NCI-H1092 (cell line): ENCODE measurements at places on chromosomes 16 and 17.

DNA sequence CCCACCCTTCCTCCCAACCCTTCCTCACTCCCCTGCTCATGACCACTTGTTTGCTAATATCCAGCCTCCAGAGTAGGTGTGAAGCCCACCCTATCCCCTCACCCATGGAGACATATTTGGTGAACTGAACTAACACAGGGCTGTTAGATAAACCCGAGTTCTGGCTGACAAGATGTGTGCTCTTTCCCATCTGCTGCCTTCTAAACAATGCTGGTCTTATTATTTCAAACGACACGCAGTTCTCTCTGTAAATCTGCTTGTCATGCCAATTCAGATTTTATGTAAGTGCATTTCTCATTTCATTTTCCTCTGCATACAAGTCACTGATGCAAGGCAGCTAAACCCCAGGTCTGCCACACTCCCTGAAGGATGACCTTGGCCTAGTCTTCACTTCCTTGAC is 343.0 kb upstream of the CDH5 start:
- no peak for DNase-seq

DNA sequence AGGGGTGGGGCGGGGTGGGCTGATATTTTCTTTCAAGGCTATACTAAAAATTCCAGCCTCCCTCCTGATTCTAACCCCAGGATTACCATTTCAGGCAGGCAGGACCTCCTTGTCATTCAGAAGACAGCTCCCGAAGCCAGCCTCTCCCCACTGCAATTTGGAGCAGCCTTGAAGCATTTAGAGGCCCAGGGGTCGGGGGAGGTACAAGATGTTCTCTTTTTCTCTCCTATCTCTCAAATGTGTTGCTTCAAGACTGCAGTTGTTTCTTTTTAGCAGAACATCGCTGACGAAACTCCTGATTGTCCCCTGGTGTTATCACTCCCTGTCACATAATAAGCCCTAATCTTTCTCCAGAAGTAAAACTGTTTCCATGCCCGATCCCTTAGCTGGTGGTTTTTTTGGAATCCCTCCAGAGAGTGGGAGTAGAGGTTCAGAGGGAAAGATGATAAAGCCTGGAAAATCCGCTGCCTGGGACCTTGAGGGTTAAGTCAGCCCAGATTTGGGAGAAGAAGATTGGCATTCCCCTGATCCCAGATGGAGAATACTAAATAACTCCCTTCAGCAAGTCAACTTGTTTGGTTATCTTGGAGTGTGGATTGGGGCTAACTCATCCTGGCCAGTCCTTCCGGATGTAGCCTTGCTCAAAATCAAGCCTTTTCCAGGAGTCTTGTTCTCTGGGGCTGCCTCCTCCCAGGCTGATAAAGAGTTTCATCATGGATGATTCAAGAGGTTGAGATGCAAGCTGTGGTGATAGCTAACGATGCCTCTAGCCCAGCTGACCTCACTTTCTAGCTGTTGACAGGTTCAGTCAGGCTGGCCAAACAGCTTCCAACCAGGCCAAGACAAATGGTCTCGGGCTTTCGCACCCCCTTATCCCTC is 71.3 kb downstream of the SOX9 start:
- no peak for DNase-seq

DNA sequence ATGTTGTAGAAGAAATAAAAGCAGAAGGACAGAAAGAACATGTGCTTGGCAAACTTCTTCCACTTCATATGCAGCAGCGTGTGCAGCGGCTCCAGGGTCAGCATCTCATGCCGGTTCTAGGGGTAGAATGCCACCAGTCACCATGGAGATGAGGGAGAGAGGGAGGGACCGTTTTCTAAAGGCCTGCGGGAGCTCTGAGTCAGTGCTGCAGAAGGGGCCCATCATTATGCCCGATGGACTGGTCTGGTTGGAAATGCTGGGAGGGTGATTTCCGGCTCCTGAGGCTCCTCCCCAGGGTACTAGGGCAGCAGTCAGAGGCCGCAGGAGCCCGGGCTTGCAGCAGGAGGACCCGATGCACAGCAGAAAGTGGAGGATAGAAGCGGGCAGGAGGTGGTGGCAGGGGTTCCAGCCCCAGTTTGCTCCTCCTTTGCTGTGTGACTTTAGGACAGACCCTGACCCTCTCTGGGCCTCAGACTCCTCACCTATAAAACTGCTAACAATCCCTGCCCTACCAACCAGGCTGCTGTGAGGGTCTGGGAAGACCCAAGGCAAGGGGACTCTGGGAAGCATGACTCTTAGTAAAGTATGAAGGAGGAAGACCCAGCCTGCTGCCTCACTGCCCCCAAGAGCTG is 28.6 kb downstream of the TRPV3 start:
- no peak for DNase-seq

- no peak for DNase-seq
Measured at GRCh38 chr17:50560931-50561745, 623 bp downstream of the CACNA1G start.

DNA sequence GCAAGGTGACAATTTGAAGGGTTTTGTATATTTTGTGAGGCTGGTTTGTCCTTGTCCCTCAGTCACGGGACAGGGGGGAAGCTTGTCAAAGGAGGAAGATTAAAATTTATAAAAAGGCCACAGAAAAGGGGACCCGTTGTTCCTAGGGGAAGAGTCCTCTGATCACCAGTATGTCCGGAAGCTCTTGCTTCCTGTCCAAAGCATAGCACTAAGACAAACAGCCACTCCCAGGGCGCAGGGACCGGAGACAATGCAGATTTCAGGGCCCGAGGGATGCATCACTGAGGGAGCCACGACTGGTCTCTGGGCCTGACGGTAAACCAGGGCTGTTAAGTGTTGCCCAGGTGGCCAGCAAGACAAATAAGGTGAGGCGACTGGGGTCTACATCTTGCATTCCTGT is 95.2 kb downstream of the MAF start:
- no peak for DNase-seq
